Esophagus muscularis mucosa (tissue), 4 donors: ENCODE measurements at places on chromosomes 4 and X. TPM values are rescaled to one million over a fixed set of nuclear protein-coding genes. Genes with fewer than 3 reads are reported as not detected.

IBSP gene
- not detected for total RNA-seq

DRP2 gene
- total RNA-seq = 0.42 TPM

TIGD4 gene
- 0.32 TPM for total RNA-seq

MND1 gene
- not detected for total RNA-seq

NKX6-1 gene
- total RNA-seq = 48.2 TPM

GRID2 gene
- total RNA-seq = not detected

RNF175 gene
- 0.50 TPM for total RNA-seq

GABRB1 gene
- total RNA-seq = not detected

KIF4A gene
- total RNA-seq = 0.42 TPM

HTN3 gene
- total RNA-seq = not detected

FAM9C gene
- not detected for total RNA-seq

OPRPN gene
- not detected for total RNA-seq

CXorf65 gene
- not detected for total RNA-seq

BMP3 gene
- total RNA-seq = 23.8 TPM

SCML2 gene
- 2.6 TPM for total RNA-seq

GSX2 gene
- total RNA-seq = not detected

DMP1 gene
- total RNA-seq = not detected

INTU gene
- 5.9 TPM for total RNA-seq

NLRP2B gene
- total RNA-seq = not detected

CORIN gene
- total RNA-seq = 1.2 TPM

LRIT3 gene
- total RNA-seq = 0.39 TPM

RASL11B gene
- 2.3 TPM for total RNA-seq

MBNL3 gene
- total RNA-seq = 3.2 TPM

C4orf54 gene
- total RNA-seq = 2.1 TPM

PRR32 gene
- total RNA-seq = not detected

LGI2 gene
- total RNA-seq = 11.4 TPM

TCEAL3 gene
- 170 TPM for total RNA-seq

UNC5C gene
- total RNA-seq = 2.1 TPM

CFI gene
- total RNA-seq = 9.9 TPM

ATP6AP2 gene
- 91.9 TPM for total RNA-seq

AMTN gene
- total RNA-seq = not detected

HPGD gene
- total RNA-seq = 20.0 TPM

ZNF732 gene
- not detected for total RNA-seq

ANOS1 gene
- 2.1 TPM for total RNA-seq

C4orf50 gene
- total RNA-seq = 0.11 TPM

INTS12 gene
- total RNA-seq = 19.1 TPM

SERTM2 gene
- not detected for total RNA-seq

SSX4B gene
- total RNA-seq = not detected
